ENCODE measurements at places on chromosomes 4 and X. TPM values are rescaled to one million over a fixed set of nuclear protein-coding genes. Genes with fewer than 3 reads are reported as not detected.

DNA sequence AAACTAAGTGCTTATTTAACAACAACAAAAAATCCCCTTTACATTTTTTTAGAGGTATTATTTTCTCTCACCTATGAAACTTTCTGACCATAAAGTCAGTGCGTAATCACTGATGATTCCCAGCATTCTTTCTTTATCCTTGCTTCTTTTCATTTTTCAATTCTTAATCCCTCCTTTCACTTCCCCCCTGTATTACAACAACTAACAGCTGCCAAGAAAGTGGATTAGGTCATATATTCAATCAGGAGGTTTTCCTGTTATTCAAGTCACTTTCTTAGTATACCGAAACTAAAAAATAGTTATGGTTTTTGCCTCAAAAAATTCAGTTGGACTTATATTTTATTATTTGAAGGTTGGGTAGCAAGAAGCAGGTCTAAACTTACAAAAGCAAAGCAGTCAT is 2.1 kb upstream of the STAP1 start:
- no peak for DNase-seq

KDR gene
- polyA plus RNA-seq, result 0.11 TPM

DNA sequence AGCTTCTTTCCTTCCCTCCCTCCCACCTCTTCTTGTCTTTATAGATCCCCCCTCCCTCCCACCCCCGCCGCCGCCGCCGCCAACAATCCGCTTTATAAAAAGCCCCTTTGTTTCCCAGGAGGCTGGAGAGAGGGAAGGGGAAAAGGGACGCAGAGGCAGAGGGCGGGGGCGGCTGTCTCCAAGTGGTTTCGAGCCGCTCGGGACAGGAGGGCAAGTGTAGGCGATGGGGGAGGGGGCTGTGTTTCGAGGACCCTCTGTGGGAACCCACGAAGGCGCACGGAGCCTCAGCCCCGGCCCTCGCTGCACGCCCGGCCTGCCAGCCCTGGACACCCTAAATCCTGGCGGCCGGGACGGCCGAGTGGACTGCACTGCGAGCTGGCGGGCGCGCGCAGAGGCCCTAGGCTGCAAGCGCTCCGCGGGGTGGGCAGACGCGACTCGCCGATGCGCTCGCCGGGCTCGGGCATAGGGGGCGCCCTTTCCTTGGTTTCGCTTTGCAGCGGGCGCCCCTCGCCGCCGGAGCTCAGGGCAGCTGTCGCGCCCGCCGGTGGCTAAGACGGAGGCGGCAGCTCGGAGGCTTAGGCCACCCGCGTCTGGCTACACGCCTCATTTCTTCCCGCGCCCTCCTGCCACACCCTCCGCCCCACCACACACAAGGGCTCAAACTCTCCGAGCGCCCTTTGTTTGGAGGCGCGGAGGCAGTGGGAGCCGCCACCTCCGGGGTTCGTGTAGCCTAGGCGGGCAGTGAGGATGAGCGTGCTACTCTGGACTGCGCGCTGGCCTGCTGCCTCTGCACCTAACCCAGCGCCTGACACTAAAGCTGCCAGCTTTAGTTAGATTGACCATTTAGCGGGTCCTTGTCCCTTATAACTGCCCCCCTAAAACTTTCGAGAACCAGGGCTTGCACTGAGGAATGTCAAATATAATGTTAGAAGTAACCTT is 2.2 kb downstream of the MAMLD1 start:
- DNase-seq, result peak; percentile 42

DNA sequence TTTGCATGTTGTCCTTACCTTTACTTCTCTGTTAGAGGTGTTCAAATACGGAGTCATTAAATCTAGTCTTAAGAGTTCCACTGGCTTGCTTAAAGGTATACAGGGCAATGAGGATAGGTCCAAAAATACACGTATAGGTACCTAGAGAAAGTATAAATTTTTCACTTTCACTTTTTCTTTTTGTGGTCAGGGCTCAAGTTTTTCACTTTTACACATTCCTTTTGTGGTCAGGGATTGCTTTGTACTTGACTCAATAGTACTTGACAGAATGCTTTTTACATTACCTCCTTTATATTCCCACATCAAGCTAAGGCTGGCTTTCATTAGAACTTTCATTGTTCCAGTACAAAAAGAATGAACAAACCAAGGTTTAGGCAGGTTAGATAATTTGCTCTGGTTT is 21.7 kb downstream of the TMEM184C start:
- DNase-seq, result peak; percentile 9

GRCh38 chr4:113851816-113852215 is 90.3 kb upstream of the CAMK2D start:
- DNase-seq, result no peak

TCEANC gene
- 0.69 TPM for polyA plus RNA-seq

DNA sequence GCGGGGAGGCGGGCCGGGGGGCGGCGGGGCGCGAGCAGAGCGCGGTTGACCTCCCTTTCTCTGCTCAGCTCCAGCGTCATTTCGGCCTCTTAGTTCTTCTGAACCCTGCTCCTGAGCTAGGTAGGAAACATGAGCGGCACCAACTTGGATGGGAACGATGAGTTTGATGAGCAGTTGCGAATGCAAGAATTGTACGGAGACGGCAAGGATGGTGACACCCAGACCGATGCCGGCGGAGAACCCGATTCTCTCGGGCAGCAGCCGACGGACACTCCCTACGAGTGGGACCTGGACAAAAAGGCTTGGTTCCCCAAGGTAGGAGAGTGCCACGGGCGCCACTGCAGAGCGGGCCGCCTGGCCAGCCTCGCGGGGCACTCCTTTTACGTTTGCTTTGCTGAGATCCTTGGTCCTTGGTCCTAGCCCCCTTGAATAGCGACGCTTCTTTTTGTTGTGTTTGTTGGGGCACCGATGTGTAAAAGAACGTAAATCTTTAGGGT is at the start of gene HTATSF1:
TSS of gene HTATSF1 (plus strand) at position 37 of the 497 bp plus-strand sequence. CDS start at position 130, 93 bp downstream.
- no peak for DNase-seq

HHIP gene
- polyA plus RNA-seq, result 1.2 TPM

GRCh38 chrX:19865567-19866363 is 21.6 kb downstream of the SH3KBP1 start:
- DNase-seq, result no peak

DNA sequence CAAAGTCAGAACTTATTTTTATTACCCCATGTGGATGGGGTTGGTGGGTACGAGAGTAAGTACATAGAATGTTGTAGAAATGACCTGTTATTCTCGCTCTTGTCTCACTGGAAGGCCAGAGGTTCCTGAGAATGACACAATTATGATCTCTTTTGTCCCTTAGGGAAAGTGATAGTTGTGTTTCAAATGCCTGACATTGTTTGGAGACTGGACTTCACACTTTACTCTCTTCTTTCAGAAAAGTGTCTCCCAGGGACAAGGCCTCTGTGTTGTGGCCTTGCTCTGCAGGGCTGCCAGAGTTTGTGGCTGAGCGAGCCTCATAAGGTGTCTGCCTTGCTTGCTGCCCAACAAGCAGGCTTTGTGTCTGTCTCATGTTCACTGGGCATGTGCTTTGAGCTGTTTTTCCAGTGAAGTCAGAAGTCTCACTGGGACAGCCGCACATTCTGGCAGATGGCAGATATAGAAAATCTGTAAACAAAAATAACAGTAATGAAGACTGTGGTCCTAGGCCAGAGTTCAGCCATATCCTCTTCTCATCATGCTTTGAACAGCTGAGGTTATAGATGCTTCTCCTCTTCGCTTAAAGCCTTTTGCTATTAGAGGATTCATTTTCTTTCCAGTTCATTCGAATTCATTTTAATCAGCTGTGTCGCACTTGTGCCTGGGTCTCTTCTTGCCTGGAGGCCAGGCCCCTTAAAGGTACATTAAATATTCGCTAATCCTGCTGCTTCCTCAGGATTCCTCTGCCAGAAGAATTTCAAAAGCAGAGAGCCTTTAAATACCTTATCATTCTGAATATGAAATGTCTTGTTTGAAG is 14.4 kb downstream of the PPEF1 start:
- DNase-seq, result no peak

MAGT1 gene
- 54.2 TPM for polyA plus RNA-seq

GRCh38 chrX:31036895-31037294 is 34.9 kb downstream of the FTHL17 start:
- peak; percentile 61 for DNase-seq

DNA sequence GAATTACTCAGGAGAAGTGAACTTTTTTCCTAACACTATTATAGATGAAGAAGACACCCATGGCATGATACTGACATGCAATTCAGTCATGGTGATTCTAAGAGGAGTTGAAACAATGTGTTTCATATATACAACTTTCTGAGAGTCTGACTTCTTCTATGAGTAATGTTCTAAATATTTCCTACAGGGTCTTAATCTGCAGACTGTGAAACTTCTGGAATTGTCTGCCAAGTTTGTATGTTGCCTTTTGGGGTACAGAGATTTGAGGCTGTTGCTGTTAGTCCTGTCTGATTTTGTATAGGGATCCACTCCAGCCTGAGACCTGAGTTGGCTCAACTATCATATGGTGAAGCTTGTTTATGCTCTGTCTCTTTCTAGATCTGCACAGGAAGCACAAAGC is 160.6 kb upstream of the GATB start:
- no peak for DNase-seq

Measured in mammary epithelial cell (primary cell).